NCI-H1436 (cell line): ENCODE measurements at places on chromosomes 6 and 20.

DNA sequence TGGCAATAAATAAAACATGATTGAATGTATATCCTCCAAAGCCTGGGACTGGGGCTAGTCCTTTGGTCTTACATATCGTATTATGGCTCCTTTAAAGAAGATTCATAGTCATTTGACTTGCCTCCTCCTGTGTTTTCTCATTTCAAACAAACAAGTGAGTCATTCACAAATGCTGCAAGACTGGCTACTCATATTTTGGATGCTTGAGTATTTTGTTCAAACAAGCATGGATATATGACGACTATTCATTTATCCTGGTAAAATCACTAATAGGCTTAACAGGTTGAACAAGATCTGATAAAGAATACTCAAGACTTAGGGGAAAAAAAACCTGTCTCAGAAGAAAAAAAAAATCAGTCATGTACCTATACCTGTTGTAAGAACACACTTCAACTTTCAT is 111.1 kb upstream of the CCDC28A start:
- DNase-seq, result no peak

DNA sequence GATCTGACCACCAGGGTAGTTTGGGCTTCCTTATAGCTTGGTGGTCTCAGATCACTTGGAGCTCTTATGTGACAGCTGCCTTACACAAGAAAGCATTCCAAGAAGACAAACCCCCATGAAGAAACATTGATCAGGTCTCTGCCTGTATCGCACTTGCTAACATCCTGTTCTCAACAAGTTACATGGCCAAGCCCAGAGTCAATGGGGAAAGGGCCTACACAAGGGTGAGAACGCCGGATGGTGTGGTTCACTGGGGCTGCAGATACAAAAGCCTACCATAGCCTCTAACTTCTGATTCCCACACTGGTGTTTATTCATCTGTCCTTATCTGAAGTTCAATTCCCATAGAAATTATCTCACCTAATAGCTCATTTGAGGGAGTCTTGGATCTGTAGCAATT is 235.5 kb downstream of the SYNDIG1 start:
- DNase-seq, result no peak

GRCh38 chr20:57055345-57055744 is 211.1 kb downstream of the BMP7 start:
- DNase-seq, result no peak

- DNase-seq, result no peak
Measured at GRCh38 chr6:107621229-107621937, 131.5 kb downstream of the SOBP start.

GRCh38 chr6:1242021-1242420 is 69.9 kb upstream of the FOXQ1 start:
- no peak for DNase-seq

DNA sequence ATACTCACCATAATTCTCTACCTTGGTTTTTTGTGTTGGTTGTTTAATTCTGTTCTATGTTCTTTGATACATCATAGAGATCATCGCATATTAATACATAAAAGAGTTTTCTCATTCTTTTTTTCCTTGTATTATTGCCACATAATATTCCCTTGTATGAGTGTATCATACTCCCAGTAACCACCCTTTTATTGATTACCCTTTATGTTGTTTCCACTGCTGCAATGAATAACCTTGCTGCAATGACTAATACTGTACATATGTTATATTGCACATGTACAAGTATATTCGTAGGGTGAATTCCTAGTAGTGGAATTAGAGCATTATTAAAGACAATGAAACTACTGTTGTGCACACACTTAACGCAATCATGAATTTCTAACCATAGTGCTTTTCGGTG is 9.1 kb upstream of the SF3B5 start:
- DNase-seq, result no peak

- no peak for DNase-seq
Measured at GRCh38 chr6:44064089-44064947, 62.9 kb downstream of the MRPL14 start.

DNA sequence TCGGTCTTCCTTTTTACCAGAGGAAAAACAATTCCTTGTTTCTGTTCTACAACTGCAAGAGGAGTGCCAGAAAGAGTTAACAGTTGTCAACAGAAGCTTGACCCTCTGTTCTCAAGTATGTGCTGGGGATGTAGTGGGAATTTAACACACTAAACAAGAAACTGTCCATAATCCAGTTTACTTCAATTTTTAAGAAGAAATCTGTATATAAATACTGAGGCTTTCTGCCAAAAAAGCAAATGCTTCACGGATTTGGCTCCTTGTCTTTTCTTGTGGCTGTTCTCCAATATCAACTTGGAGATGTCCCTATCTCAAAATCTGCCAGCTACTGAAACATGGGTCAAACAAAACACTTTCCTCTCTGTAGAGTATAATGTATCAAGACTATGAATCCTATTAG is 26.8 kb downstream of the REV3L start:
- no peak for DNase-seq

GRCh38 chr6:34120953-34121675 is 24.8 kb downstream of the GRM4 start:
- DNase-seq, result no peak

GRCh38 chr6:147322299-147323162 is 118.3 kb downstream of the STXBP5 start:
- DNase-seq, result no peak

DNA sequence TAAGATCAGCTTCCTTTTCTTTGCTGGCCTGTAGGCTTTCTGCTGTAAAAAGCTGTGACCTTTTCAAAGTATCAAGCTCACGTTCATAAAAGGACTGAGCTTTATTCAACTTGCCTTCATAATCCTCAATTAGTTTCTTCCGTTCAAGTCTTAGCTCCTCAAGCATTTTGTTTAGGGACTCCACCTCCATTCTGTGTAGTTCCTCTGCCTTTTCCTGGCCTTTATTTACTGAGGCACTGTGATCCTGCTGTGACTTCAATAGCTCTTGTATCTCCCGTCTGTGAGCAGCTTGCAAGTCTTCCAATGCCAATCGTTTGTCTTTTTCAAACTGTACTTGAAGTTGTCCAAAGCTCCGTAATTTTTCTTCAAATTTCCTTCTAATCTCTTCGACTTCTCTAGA is 54.4 kb downstream of the FAM184A start:
- DNase-seq, result no peak

DNA sequence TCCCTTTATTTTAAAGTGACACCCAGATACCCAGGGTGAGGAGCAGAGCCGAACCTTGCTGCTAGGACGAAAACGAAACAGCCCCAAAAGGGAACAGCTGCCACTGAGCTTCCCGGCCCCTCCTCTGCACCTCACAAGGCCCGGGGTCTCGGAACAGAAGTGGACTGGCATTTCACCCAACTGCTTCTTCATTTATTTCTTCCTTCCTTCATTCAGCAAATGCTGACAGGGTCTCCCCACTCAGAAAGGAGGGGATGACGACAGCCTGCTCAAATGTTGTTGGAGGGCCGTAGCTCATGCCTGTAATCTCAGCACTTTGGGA is 220.3 kb downstream of the PREX1 start:
- no peak for DNase-seq

DNA sequence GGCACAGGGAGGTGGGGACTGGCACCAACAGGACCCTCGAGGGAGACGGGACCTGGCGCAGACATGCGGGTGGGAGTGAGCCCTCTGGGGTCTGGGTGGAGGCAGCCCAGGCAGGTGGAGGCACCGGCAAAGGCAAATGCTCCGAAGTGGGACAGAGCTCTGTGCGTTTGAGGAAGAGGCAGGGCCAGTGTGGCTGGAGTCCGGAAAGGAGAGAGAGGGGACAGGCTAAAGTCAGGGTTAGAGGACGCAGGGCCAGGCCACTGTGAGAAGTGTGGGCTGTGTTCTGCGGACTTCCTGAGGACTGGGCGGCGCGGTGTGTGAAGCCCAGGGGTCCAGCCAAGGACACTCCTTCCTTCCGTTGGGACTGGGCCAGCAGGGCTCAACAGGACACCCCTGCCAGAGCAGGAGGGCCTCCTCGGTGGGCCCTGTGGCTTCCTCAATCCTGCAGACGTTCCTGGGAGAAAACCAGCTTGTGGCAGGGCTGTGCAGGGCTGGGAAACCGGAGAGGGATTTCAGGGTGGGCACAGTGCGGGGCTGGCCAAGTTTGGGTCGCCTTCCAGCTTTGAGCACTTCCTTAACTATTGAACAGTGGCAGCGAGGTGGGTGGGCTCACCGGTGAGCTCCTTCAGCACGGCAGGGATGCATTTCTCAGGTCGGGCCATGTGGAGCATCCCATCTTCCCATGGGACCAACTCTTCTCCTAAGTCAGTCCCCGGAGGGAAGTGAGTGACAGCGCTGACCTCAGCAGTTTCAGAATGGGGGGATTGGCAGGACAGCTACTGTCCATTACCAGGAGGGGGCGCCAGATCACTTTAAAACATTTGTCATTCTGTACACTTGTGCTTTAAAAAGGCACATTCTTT is 22.5 kb downstream of the MOCS3 start:
- peak; percentile 72 for DNase-seq

GRCh38 chr6:42551217-42551616 is 12.6 kb upstream of the UBR2 start:
- no peak for DNase-seq

GRCh38 chr6:71983131-71983530 is 96.8 kb downstream of the RIMS1 start:
- DNase-seq, result no peak

GRCh38 chr6:170423030-170423429 is 116.5 kb downstream of the FAM120B start:
- DNase-seq, result no peak

- DNase-seq, result no peak
Measured at GRCh38 chr20:9514072-9514460, 324 bp upstream of the LAMP5 start.

GRCh38 chr6:5395719-5396118 is 134.4 kb downstream of the FARS2 start:
- no peak for DNase-seq

- DNase-seq, result no peak
Measured at GRCh38 chr6:49553384-49553783, 2.9 kb downstream of the C6orf141 start.
